ENCODE measurements at places on chromosomes 1 and 21.

GRCh38 chr1:178629252-178630154 is 95.5 kb upstream of the RALGPS2 start:
- DNase-seq, result no peak

DNA sequence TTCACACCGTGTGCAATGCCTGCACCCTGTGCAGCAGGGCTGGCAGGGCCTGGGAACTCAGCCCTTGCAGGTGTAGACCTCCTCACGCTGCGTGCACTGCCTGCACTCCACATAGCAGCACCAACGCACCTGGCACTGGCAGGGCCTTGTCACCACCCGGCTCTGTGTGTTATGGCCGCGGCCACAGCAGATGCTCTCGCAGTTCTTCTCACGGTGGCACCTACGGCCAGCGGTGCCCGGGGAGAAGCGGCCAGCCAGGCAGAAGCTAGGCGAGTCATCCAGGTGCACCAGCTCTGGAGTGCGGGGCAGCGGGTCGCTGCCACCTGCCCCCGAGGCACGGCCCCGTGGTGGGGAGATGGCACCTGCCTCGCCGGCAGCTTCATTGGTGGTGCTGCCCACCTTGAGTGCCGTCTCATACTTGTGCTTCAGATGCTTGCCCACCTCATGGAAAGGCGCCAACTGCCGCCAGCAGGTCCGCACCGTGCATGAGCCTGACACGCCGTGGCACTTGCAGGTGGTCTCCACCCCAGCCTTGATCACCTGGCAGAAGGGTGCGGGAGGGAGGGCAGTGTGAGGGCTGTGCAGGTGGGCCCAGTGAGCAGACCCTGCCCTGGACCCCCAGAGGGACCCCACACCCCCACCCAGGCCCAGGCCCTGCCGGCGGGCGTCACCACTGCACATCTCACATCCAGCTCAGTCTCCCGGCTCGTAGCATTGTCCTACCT is 26.1 kb downstream of the WNT9A start:
- DNase-seq, result no peak

- DNase-seq, result no peak
These were observed 10.0 kb upstream of the IGSF3 start for GRCh38 chr1:116677474-116678062.

DNA sequence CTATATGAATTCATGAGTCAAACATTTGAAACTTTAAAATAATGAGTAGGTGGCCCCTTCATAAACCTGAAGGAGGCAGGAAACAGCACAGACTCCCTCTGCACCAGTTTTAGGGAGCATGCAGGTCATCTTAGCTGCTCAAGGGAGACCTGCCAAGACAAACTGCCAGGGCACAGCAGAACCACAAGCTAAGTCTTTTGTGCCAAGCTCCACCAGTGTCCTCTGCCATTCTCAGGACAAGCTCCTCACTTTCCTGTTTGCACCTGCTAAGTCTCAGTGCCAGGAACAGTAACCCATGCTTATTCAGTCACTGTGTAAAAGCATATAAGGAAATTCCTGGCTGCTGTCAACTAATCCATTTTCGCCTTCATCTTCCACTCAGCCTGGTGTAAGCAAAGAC is 368.9 kb downstream of the SEC16B start:
- no peak for DNase-seq

DNA sequence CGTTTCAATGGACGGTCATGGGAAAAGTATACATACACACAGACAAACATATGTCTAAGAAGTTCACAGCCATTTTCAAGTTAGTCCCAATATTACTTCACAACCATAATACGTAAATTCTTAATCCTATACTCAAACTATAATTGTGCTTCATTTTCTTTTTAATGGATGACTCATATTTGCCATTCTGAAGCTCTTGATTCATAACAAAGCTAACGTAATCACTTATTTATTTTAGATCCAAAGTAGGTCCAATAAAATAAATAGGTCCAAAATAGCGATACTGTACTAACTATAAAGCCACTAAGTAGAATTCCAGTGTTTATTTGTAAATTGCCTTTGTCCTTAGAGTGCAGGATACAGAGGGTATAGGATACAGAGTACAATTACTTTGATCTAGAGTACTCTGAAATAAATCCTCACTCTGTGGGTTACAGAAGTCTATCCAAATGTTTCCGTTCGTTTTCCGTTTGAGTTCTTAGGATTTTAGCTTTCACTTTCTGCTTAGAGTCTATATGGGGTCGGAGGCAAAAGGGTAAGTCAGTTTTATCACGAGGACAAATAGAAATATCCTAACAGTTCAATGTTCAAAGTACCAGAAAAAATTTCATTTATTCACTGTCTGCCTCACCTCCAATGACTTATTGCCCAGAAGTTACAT is 8.8 kb upstream of the C1orf115 start:
- no peak for DNase-seq

- no peak for DNase-seq
These were observed 84.1 kb upstream of the PRDX6 start for GRCh38 chr1:173392895-173393658.

- no peak for DNase-seq
These were observed 13.6 kb downstream of the POGK start for GRCh38 chr1:166852918-166853317.

DNA sequence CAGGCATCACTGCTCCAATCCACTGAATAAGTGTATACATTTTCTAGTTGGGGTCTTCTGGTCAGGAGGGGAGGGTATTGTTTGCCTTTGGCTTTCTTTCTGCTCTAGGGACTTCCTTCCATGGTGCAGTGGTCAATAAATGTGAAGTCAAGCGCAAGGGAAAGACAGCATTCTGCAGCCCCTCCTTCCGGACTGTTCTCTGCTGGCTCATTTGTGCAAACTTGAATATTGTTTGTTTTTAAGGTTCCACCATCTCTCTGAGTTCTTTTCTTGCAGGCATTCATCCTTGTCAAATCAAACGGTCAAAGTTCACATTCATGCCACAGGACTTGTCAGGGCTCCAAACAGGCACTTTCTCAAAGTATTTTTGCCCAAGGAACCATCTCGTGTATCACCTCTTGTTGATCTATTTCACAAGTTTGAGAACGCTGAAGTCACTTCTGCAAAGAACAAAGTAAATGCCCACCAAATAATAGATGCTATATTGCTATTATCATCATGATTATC is 205.6 kb upstream of the KAZN start:
- no peak for DNase-seq

DNA sequence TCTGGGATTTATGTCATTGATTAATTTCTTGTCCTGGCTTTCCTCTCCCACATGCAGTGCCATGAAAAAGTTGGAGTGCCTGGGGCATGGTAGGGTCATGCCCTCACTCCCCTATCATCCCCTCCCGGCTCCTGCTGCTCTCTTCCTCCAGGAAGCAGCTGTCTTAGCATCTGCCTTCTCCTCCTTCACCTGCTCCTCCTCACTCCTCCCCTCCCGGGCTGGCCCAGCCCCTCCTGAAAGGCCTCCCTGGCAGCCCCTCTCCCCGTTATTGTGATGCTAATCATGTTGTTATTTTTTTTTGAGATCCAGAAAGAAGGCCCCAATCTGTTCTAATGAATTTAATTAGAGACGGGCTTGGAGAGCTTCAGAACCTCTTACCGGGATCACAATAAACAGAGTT is 36.3 kb upstream of the NFASC start:
- DNase-seq, result no peak

- DNase-seq, result no peak
These were observed 85.4 kb upstream of the LPGAT1 start for GRCh38 chr1:211915924-211916323.

- DNase-seq, result no peak
These were observed 816 bp downstream of the IL6R start for GRCh38 chr1:154405747-154406571.

GRCh38 chr1:164780111-164780812 is 221.3 kb downstream of the PBX1 start:
- DNase-seq, result no peak

Measured in memory B cell (primary cell).